ENCODE measurements at places on chromosomes 2 and 18.
A peak's percentile ranks its signal among the peaks of the same experiment; 100 is the strongest.

GRCh38 chr18:22974001-22974400 lies 40.9 kb downstream of the RBBP8 start:
- no peak for DNase-seq

- no peak for DNase-seq
Measured at GRCh38 chr18:24534271-24534670, 73.8 kb downstream of the HRH4 start.

GRCh38 chr2:212618636-212619035 lies 80.0 kb upstream of the ERBB4 start:
- no peak for DNase-seq

DNA sequence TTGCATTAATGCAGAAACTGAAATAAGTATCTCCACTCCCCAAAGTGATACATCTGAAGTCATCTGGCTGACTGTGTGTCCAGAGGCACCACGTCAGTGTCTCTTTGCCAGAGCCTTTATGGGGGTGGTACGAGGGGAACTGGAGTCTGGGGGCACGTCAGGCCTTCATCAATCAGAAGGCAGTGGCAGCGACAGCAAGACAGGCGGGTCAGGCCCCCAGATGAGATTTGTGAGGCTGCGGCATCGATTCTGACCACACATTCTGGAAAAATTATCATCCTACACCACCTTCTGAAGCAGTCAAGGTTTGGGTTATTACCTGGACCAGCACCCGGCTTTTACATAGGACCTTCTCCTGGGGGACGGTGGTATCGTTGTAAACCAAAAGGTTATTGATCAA lies 223.6 kb downstream of the GBX2 start:
- no peak for DNase-seq

DNA sequence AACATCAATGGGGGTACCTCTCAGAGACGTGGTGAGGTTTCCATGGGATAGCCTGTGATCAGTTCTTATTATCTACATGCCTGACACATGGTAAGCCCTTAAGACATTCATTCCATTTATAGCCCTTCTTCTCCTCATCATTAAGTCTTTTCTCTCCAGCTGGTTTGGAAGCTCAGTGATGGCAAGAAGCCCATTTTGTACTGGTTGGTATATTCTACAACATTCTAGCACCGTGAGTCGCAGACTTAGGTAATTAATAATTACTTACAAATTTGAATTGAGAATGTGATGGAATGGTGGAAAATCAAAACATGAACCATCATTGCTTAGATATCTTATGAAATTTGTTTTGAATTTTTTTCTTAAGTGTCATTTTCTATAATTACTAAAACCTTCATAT lies 472.6 kb downstream of the DLGAP1 start:
- no peak for DNase-seq

DNA sequence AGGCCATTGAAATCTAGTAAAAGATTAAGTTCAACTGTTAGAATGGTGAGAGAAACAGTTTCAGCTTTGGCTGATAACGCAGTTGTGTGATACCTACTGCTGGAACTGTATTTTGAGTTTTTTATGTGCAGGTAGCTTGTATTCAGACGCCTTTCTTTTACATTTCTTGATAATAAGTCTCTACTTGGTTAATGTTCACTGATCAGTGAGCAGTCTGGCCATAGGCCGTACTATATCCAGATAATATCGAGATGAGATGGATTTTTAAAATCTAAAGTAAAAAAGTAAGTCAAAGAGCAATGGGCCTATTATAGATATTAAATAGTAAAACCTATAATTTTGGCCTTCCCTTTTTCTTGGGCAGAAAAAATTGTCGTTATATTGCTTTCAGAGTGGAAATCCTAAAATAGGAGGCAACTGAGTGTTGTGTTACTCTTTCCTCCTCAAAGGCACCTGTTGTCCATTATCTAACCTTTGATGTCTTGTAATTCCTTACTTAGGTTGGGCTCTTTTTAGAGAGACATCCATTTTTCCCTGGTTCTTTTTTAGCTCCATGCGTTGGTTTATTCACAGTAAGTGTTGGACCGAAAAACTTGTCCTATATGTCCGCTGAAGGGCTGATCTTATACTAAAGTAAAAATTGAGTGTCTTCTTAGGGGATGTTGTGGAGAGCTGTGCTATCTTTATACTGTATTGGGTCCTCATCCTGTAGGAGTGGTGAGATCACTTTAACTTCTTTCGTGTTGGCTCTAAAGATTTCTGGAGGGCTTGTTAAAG lies 1.7 kb downstream of the EML4 start:
- DNase-seq = no peak

DNA sequence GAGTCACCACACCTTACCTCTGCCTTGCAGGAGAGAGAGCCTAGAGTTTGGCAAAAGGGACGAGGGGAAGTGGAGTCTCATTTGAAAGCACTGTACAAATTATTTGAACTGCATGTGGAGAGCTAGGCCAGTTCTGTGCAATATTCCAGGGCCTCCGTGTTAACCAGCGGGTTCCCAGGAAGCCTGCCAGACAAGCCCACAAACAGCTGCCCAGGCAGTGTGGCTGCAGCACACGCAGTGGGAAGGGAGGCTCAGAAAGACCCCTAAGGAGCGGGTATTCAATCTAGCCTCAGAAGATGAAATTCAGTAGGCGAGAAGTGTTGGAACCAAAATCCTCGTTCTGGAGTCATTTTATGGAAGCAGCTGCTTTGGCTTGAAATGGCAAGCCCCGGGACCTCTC lies 30.7 kb downstream of the CNGA3 start:
- DNase-seq = no peak

- no peak for DNase-seq
Measured at GRCh38 chr2:68765739-68766375, 31.2 kb downstream of the ARHGAP25 start.

- DNase-seq = no peak
Measured at GRCh38 chr2:196956069-196956468, 29.6 kb upstream of the PGAP1 start.

GRCh38 chr2:10773821-10774341 lies 38.7 kb downstream of the PDIA6 start:
- DNase-seq = no peak

- peak; percentile 72 for DNase-seq
Measured at GRCh38 chr2:191478799-191479679, 198.9 kb upstream of the NABP1 start.

DNA sequence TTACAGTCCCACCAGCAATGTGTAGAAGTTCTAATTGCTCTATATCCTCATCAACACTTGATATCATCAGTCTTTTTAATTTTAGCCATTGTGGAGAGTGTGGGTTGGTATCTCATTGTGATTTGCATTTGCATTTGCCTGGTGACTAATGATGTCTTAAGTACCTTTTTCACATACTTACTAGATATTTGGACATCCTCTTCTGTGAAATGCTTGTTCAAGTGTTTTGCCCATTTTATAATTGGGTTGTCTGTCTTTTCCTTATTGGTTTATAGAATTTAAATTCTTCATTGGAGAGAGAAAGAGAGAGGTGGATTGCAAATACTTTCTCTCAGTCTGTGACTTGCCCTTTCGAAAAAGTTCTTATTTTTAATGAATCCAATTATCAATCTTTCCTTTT lies 14.0 kb upstream of the PPP1CB start:
- no peak for DNase-seq

DNA sequence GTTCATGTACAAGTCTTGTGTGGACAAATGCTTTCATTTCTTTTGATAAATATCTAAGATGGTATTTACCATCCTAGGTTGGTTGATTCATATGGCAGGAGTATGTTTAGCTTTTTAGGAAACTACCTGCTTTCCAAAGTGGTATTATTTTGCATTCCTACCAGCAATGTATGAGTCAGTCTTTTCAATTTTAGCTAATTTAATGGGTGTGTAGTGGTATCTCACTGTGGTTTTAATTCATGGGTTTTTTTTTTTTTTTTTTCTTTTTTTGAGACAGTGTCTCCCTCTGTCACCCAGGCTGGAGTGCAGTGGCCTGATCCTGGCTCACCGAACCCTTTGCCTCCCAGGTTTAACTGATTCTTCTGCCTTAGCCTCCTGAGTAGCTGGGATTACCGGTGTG lies 4.2 kb downstream of the ZNF512 start:
- DNase-seq = no peak

DNA sequence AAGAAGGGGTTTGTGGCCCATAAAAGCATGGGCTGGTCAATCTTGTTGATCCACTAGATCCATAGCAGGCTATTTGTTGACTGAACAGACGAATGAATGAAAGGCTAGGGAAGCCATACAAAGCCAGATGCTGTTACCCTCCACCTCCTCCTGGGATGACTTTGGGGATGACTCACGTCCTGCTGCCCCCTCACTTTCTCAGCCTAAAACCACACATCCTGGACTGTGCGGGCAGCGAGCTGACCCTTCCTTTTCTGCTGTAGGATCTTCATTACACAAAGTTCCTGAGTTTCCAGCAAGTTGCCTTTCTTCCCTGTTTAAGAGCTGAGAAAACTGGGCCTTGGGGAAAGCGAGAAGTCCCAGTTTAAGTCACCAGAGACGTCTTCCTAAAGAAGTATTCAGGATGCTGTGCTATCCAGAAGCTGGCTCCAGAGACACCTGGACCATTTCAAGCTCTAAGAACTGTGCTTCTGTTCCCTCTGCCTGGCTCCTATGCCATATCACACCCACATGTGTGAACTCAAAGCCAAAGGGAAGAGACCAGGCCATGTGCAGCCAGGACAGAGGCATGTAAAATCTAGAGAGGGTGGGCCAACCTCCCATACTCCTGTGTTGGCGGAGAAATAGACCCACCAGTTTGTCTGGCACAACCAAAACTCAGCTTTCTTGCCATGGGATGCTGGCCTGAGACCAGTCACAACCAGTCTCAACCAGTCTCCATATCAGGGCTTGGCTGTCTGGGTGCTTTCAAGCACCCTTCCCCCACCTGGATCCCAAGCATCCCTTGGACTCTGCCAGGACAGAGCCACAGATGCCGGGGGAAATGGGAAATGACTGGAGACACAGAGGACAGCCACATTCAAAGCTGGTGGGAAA lies 4.7 kb upstream of the SLC20A1 start:
- no peak for DNase-seq

- DNase-seq = no peak
Measured at GRCh38 chr2:120708944-120709607, 26.6 kb upstream of the GLI2 start.

DNA sequence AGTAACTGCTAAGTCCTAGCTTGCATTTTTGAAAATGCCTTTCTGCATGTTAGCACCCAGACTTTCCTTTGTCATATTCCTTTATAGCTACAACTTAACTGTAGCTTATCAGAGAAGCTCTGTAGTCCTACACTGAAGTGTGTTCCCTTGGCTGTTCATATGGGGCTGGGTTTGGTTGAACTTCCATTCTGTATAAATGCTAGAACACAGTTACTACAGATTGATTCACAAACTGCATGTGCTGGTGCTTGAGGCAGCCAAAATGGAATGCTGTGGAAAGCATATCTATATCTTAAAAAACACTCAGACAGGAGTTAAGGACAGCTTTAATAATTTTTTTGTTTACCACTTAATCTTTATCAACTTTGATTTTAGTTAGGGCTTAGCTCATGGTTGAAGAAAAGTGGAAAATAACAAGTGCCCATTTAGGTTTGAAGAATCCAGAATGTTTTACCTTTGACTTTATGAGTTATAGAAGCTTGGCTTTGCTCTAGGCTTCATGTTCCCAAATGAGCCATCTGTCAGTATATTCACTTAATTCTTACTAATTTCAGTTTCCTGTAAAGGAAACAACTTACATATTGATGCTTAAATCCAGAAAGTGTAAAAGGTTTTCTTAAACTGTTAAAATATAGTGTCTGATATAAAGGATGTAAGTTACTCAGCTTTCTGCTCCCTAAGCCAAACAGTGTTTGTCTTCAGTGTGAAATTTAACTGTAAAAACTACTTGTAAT lies 148.9 kb downstream of the AGPS start:
- DNase-seq = peak; percentile 86

DNA sequence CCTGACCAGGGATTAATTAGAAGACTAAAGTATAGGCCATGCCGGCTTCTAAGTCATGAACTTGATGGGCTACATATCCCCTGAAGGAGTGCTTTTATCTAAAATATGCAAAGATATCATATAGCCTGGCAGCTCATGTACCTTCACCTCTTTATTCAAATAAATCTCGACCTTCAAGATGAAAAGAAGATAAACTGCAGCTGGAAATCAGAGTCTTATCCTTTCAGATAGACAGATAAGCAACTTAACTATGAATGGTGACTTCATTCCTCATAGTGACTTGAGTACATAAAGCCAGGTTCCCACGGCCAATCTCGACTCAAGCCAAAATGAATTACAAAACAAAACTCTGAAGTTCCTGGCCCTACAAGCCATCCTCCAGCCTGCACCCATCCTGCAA lies 165.3 kb upstream of the KLHL29 start:
- DNase-seq = no peak

DNA sequence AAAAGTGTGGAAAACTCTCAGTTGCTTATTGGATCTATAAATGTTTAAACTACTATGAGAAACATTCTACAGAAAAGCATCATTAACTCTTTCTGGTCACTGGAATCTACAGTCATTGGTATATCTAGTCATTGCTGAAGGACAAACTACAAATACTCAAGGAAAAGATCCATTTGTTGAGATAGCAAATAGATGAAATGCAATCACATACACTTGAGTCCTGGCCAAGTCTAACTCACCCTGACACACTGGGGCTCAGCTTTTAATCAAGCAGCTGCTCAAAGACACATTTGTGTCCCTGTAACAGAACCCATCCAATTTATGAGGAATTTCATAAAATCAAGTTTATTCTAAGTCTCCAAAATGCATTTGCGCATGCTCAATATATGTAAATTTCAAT lies 68.7 kb downstream of the CDH2 start:
- DNase-seq = no peak

- no peak for DNase-seq
Measured at GRCh38 chr2:108554528-108554927, 20.3 kb downstream of the LIMS1 start.

- no peak for DNase-seq
Measured at GRCh38 chr2:120453635-120453998, 107.7 kb downstream of the INHBB start.

Data from DMS 273 treated with DMSO at 0.1 percent for 48 hours (cell line).